Immature natural killer cell (primary cell): ENCODE measurements at places on chromosomes 1 and 21.

DNA sequence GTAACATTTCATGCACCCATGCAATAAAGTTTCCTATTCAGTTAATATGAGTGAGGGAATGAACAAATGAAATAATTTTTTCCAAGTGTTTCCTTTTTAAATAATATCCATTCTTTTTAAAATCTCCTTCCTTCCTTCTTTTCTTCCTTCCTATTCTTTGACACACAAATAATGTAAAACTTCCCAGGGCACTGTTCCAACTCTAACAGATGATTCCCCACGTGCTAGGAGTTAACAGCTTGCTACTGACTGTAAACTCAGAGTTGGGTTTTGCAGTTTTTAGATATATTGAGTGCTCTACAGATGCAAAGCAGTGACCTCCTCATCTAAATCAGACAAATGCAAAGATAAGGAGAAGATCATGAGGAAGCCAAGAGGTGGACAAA, 54.0 kb upstream of the POU2F1 start:
- no peak for DNase-seq

DNA sequence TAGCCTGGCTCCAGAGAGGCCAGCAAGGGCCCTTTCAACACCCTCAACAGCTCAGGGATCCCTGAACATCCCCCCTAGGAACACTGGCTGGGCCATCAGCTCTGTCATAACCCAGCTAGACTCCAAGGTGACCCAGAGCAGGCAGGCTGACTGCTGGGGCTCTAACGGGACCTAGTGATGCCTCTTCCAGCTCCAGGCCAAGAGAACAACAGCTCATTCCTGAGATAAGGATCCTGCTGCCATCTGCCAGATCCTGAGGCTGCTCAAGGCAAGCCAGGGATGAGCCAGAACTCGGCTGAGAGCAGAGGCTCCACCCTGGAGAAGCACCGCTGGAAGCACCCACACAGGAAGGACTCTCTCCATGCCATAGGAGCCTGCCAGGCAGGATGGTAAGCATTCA, 2.0 kb downstream of the VSIG8 start:
- DNase-seq, result no peak

GRCh38 chr1:243623841-243624240, 226.2 kb downstream of the AKT3 start:
- no peak for DNase-seq

GRCh38 chr1:70893381-70893780, 154.2 kb downstream of the PTGER3 start:
- no peak for DNase-seq

DNA sequence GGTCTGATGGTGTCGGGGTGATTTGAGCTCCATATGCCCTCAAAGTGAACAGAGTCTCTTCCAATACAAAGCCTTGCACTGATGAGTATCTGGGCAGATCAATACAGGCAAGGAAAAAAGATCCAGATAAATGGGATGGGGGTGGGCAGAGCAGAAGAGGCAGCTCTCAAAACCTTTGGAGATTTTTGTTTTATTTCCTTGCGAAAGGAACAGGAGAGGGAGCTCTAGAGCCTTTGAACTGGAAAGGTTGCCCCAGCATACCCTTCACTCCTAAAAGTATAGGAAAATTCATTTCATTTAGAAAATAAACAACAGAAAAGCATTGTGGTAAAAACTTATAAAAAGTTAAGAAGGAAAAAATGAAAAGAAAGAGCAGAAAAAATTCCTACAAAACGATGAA, 31.4 kb upstream of the OLIG2 start:
- DNase-seq, result no peak

GRCh38 chr1:17579951-17580939, 40.7 kb downstream of the ARHGEF10L start:
- DNase-seq, result no peak

GRCh38 chr1:227774821-227775661, 39.8 kb downstream of the SNAP47 start:
- DNase-seq, result no peak

DNA sequence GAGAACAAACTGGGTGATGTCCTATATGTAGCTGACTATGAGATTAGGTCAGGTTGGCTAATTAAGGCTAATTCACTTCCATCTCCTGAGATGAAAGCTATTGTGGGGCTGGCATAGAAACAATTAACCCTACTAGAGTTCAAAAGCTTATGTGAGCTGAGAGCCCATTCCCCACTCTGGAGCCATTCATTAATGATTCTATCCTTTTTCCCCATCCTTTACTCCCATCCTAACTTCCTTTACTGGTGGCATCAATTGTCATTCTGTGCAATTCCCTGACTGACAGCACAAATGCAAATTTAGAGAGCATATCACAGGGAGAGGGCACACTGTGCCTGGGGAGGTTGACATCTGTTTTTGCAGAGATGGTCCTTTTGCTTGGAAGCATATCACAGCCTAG, 103.9 kb downstream of the URB2 start:
- DNase-seq, result no peak

- DNase-seq, result no peak
Observed at GRCh38 chr1:227893300-227893948, 54.3 kb downstream of the WNT9A start.

DNA sequence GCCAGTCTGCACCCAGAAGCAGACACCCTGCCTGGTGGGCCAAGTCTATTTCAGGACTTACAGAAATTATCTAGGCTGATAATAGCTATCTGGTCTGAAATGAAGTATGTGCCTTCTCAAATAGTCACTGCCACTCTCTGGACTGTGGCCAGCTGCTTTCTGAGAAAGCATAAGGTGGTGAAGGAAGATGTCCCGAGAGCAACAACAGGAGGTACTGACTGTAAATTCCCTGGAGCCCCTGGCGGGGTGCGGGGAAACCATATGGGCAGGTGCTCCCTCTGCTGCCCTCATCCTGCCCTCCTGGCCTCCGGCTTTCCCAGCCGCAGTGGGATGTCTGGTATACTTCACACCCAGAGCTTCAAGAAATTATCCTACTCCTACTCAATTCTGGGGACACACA, 86.8 kb downstream of the TGFBR3 start:
- DNase-seq, result no peak

DNA sequence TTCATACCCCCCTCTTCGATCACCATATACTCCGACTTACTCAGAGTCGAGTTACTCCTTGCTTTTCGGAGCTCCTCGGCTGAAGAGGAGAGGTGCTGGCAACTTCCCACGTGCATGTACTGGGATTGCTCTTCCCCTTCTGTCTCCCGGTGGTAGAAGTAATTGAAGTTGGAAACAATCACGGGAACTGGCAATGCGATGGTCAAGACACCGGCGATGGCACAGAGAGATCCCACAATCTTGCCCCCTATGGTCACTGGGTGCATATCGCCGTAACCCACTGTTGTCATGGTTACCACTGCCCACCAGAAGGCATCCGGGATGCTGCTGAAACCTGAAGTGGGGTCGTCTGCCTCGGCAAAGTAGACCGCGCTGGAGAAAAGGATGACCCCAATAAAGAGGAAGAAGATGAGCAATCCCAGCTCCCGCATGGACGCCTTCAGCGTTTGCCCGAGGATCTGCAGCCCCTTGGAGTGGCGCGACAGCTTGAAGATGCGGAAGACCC, 1.5 kb downstream of the KCNA3 start:
- peak; percentile 40 for DNase-seq

DNA sequence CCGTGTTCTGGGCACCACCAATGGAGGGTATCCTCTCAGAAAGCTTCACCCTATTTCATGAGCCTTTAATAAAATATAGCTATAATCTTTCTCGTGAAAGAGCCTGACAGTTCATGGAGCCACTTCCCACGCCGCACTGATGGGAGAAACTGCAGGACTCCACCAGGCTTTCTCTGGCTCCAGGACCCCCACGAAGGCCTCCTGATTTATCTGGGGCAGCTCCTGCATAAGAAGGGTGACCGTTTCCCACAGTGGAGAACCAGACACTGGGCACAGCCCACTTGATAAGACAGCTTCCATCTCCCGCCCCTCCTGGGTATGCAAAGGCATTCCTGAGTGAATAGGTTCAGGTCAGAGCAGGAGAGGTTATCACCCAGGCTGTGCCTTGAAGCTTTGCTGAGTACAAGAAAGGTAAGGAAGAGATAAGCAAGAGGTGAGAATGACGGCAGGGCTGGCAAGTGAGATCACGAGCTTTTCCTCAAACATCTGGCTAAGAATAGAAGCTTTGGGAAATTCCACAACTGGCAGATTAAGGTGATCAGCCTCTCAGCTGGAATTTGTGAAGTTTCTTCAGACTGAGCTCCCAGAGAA, 499.8 kb downstream of the KIF26B start:
- no peak for DNase-seq

- DNase-seq, result no peak
Observed at GRCh38 chr1:2073382-2074230, 23.4 kb downstream of the PRKCZ start.

GRCh38 chr1:12150456-12151200, 16.2 kb upstream of the TNFRSF1B start:
- DNase-seq, result peak; percentile 74

GRCh38 chr1:111624382-111624781, 4.8 kb downstream of the RAP1A start:
- DNase-seq, result no peak

DNA sequence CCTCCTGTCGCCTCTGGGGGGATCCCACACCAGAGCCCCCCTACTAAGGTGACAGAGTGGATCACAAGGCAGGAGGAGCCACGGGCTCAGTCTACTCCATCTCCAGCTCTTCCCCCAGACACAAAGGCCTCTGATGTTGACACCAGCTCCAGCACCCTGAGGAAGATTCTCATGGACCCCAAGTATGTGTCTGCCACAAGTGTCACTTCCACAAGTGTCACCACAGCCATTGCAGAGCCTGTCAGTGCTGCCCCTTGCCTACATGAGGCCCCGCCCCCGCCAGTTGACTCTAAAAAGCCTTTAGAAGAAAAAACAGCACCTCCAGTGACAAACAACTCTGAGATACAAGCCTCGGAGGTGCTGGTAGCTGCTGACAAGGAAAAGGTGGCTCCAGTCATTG, 42.2 kb downstream of the ZBTB17 start:
- DNase-seq, result no peak

DNA sequence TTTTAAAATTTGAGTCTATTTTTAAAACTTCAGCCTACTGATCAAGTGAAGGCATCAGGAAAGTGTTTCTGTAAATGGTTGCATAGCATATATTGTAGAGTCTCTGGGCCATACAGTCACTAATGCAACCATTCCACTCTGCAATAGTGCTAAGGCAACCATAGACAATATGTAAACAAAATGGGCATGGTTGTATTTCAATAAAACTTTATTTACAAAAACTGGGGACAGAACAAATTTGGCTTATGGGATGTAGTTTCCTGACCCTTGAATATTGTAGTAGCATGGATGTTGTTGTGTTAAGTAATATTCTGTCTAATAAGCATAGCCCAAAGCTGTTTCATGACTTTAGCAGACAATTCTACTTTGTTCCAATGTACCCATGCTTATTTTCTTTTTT, 117.7 kb downstream of the GRIK1 start:
- no peak for DNase-seq

DNA sequence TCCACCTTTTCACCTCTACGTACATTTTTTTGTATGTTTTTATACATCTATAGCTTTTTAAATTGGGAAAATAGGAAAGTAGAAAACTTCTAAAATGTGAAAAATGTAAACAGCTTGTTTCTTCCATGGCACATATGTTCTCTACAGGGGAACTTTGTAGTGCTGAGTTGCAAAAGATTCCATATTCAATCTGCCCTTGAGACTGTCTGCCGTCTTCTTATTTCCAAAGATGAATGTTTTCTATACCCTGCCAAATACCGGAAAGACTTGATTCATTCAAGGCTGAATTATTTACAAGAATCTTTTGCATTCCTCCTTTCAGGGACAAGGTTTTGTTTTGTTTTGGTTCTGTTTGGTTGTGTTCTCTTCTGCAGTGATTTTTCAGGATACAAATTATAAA, 1334.5 kb upstream of the ADGRL4 start:
- DNase-seq, result no peak
